ENCODE measurements at places on chromosomes 7 and 10. TPM values are rescaled to one million over a fixed set of nuclear protein-coding genes. Genes with fewer than 3 reads are reported as not detected.
A peak's percentile ranks its signal among the peaks of the same experiment; 100 is the strongest.

The RHEB gene
- total RNA-seq, result 159 TPM

The MAT1A gene
- 3.4 TPM for total RNA-seq

The ETV1 gene
- 0.52 TPM for total RNA-seq

The DLX5 gene
- total RNA-seq, result 0.30 TPM

The TAS2R5 gene
- total RNA-seq, result 1.7 TPM

The ATP6V0A4 gene
- total RNA-seq, result 1.5 TPM

The SYCE1 gene
- total RNA-seq, result not detected

The PARD3 gene
- total RNA-seq, result 80.7 TPM

The BEND7 gene
- total RNA-seq, result 24.6 TPM

The PRKCQ gene
- total RNA-seq, result 1.5 TPM

The NUTM2D gene
- total RNA-seq, result 4.4 TPM

The DUSP5 gene
- 15.0 TPM for total RNA-seq

DNA sequence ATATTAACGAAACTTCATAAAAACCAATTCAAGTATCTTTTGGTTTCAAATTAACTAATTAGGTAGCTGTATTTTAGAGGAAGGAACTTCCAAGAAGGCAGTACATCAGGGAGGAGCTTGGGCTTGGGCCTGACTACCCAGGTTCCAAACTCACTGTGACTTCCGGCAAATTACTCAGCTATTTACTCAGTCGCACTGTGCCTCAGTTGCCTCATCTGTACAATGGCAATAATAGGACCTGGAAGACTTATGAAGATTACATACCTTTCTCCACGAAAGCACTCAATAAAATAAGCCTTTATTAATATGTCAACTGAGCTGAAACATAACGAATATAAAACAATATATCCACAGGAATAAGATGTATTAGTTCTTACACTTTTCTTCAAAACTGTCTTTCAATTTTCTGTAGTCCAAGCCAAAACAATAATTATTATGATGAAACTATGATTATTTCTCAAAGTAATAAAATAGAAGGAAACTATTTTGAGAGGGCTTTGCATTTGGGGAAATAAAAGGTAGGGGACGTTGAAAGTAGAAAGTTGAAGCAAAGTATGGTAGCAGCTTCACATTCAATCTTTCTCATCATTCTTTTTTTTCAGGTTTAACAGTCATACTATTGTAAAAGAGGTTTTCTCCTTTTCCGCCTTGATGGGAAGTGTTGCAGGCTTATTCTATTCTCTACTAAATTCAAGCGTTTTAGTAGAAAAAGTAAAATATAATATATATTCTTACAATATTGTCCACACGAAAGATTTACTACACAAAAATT is 10.5 kb upstream of the EBLN1 start:
- DNase-seq, result no peak

DNA sequence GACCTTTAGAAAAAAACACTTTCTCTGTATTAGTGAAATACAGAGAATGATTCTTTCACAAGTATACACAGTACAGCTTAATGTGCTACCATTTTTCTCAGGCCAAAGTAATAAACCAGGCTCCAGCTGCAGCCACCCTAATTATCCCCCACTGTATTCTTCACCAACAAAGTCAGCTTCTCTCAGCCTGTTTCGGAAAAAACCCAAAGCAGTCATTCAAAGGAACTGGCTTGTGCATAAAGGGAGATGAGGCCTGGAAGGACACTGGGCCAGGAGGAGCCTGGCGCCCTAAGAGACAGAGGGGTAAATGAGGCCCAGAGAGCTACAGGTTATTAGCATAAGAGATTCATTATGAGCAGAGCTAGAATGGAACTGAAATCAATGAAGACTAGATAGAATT is 9.2 kb downstream of the USP54 start:
- DNase-seq, result no peak

DNA sequence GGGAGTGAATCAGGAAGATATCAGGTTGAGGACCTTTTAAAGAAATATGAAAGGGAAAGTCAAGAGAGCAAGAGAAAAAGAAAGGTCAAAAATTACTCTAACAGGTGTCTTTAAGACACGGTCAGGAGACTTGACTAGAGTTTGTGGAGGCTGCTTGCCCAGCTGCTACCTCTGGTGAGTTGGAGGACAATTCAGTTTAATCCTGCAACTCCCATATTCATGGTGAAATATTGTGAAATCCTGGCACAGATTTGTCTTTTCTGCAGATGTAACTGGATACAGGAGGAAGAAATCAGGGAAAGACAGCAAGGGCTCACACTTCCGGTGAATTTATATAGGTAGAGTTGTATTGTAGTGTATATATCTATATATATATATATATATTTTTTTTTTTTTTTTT is 93.5 kb downstream of the AKAP9 start:
- DNase-seq, result no peak

DNA sequence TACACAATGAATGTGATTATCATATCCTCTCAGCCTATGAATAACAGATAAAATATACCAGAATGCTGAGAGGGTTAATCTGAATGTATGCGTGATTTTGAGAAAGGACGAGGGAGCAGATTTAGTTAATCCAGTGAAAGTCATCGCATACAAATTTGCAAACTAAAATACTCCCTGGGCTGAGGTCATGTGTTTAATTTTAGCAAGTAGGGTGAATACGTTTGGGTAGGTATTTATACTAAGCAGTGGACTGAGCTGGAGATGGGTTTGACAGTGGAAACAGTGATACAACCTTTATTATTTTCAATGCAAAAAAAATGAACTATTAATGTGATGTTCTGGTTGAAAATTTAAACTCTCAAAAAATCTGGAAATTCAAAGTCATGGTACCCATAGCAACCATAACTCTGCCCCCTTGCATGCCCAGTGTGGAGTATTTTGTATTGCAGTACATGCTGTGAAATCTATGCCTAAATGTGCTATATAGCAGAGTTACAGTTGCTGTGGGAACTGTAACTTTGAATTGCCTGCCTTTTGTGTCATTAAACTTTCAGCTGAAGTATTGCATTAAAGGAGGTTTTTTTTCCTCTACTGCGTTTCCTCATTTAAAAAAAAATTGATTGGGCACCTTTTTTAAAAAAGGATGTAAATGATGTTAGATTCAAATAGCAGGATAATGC is 9.5 kb upstream of the ARID5B start:
- no peak for DNase-seq

DNA sequence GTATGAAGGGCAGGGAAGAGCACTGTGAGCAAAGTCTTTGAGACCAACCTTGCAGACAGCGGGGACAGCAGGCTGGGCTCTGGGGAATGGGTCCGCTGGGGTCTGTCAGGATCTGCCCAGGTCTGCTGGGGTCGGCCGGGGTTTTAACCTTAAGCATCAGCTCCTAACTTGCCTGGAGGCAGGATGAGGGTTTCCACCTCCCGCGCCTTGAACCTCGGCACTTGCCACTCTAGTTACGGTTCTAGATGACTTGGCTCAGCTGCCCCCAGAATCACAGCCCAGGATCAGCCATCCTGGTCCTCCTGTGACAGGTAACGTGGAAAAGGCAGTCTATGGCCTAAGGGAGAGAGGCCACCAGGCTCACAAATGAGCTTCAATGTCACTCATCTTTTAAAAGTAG is 50.4 kb upstream of the CACUL1 start:
- DNase-seq, result peak; percentile 32

DNA sequence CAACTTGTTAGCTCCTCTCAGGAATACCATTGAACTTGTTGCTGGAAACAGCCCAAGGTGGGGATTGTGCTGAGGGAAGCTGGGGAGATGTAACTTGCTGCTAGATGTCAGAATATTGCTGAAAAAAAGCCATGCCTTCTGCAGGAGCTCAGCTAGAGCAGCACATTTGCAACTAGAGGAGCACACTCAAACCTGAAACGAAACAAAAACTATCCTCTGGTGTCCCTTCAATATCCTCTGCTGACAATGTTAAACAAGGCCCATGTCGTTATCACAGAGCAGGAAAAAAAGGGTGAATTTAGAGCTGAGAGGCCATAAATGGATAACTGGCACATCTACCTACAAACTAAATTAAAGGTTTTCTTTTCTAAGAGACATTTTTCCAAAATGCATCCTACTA is 53.7 kb upstream of the MACC1 start:
- no peak for DNase-seq

DNA sequence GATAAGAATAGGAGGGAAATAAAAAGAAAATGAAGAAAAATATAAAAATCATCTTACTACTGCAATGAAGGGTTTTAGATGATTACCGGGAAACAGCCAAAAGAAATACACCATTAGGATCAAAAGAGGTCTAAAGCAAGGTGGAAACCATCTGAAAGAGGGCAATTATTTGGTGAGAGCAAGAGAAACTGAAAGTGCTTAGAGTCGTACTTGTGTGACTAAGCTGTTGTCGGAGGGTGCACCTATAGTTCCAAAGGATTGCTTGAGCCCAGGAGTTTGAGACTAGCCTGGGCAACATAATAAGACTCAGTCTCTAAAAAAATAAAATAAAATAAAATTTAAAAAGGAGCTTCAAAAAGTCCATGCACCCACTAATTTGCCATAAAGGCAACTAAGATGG is 169.5 kb downstream of the DKK1 start:
- DNase-seq, result no peak

- no peak for DNase-seq
These were observed 25.8 kb downstream of the CEP41 start for GRCh38 chr7:130415006-130415405.

- no peak for DNase-seq
These were observed 361.0 kb upstream of the NFE2L3 start for GRCh38 chr7:25790963-25791362.

DNA sequence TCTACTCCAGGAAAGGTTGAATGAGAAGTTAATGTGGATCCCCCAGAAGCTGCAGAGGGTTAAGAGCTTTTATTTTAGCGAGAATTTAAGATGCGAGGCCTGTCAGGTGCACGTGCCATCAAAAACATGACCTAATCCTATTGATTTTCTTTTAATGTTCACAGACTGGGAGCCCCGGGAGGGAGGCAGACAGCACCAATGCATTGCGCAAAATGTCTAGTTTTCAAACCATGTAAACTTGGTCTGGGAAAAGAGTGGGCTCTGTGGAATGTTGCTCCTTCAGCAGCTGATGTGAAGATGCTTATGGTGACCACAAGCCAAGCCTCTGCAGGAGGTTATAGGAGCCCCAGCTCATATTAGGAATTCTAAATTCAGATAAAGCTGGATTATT is 172.0 kb upstream of the ITGB1 start:
- DNase-seq, result no peak

- DNase-seq, result no peak
These were observed 157.3 kb upstream of the PPP2R2D start for GRCh38 chr10:131743190-131744151.

DNA sequence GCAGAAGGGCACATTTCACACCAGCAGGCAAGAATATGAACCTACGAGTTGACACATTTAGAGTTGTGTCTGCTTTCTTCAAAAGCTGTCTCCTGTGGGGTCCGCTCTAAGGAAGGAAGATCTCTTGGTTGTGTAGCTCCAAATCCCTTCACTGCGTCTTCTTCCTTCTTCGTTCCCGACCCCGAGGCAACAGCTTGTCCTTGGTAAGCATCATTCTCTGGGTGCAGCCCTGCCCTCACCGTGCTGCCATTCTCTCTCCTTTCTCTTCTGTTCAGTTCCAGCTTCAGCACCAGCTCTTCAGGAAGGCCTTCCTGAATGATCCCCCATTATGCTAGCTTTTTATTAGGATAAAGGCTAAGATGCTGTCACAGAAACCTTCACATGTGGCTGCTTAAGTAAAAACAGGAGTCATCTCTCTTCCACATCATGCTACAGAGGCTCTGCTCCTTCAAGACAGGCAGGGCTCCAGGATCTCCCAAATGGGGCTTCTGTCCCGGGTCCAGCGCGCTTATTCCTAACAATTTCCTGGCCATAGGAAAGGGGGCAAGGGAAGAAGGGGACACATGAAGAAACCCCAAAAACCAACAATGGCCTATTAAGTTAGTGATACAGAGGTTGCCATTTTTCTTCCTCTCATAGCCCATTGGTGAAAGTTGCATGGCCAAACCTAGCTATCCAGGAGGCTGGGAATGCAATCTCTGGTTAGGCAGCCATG is 52.2 kb upstream of the SHH start:
- peak; percentile 3 for DNase-seq

DNA sequence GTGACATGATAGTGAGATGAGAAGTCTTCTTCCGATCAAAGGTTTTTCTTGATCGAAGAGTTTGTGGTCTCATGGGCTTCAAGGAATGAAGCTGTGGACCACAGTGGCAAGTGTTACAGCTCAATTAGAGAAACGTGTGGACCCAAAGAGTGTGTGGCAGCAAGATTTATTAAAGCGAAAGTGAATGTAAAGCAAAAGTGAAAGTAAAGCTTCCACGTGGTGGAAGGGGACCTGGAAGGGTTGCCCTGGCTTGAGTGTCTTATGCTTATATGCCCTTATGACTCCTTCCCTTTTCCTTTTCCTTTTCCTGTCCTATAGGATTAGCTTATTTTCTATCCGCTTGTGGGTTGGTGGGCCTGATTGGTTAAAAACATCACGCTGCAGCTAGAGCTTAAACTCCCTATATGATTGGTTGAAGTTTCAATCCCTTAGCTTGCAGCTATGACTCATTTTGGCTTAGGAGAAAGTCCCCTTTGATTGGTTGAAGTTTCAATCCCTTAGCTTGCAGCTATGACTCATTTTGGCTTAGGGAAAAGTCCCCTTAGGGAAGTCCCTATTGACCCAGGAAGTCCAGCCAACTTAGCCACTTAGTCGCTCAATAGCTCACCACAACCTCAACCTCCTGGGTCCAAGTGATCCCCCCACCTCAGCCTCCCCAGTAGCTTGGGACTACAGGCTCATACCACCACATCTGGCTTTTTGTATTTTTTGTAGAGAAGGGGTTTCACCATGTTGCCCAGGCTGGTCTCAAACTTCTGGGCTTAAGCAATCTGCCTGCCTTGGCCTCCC is 34.7 kb downstream of the MRPS24 start:
- no peak for DNase-seq

GRCh38 chr10:12561720-12562119 is 212.4 kb downstream of the CAMK1D start:
- no peak for DNase-seq

DNA sequence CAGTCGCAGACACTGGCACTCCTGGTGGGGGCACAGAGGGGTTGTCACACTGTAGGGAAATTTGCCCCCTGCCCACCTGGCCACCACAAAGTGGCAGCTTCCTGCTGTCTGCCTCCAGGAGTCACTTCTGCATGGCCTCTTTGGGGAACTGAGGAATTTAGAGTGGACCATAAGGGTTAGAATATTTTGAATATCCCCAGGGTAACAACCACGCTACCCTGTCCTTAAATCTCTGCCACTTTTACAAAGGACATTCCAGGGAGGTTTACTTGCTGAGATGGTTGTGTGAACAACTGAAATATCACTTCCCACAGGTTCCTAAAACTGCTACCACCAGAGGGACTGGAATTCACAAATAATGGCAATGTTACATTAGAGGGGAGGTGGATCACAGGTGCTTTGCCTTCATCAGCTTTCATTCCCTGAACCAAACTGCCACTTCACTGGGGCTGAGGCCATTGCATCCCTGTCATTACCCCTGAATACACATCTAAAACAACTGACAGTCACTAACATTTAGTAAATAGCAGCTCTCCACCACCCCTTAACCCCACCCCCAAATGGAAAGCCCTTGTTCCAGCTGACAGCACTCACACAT is 88.1 kb upstream of the IFRD1 start:
- no peak for DNase-seq

- no peak for DNase-seq
These were observed 26.8 kb downstream of the ZC3HC1 start for GRCh38 chr7:130024390-130024789.

GRCh38 chr7:68203251-68203650 is 1206.6 kb downstream of the TYW1 start:
- no peak for DNase-seq

All from Caco-2 (cell line).